ENCODE measurements at places on chromosomes 2 and 18.

DNA sequence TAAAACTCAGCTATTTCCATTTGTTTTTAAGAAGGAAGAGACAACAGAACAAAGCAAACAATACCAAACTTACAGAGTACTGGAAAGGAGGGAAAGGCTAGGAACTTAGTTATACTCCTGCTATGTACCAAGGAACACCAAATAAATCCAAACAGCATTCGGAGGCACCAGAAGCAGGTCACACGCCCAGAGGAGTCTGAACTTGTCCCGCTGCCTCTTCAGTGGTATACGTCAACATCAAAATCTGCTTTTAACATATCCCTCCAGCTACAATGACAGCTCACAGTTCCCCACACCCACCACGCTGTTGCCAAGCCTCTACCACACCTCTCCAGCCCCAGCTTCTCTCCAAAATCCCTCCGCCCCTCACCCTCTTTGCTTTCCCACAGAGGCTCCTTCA is 17.3 kb downstream of the C2orf76 start:
- no peak for DNase-seq

DNA sequence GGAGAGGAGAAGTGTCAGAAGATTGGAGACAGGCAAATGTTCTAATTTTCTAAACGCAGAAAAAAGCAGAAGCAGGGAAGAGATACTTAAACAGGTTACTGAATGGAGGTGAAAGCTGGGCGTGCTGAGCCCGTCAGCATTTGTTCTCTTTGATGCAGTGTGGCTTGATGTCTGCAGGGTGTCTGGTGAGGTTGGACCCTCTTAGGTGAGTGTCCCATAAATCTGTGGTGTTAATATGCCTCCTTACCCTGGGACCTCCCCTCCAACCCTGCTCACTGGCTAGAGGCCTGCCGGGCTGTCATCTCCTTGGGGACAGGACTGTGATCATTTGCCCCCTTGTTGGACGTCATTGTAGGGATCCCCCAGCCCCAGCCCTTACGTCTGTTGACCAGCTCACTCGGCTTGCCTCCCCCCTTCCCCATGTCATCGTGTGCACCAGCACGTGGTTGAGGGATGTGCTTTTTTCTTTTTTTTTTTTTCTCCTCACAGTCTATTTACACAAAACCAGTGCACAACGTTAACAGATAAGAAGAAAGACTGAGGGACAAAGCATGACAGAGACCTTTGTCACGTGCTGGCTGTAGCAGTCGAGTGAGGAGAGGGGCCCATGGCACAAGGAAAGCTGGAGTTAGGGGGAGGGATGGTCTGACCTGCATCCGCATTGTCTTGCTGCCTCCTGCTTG is 56.4 kb downstream of the NCK2 start:
- DNase-seq, result no peak

DNA sequence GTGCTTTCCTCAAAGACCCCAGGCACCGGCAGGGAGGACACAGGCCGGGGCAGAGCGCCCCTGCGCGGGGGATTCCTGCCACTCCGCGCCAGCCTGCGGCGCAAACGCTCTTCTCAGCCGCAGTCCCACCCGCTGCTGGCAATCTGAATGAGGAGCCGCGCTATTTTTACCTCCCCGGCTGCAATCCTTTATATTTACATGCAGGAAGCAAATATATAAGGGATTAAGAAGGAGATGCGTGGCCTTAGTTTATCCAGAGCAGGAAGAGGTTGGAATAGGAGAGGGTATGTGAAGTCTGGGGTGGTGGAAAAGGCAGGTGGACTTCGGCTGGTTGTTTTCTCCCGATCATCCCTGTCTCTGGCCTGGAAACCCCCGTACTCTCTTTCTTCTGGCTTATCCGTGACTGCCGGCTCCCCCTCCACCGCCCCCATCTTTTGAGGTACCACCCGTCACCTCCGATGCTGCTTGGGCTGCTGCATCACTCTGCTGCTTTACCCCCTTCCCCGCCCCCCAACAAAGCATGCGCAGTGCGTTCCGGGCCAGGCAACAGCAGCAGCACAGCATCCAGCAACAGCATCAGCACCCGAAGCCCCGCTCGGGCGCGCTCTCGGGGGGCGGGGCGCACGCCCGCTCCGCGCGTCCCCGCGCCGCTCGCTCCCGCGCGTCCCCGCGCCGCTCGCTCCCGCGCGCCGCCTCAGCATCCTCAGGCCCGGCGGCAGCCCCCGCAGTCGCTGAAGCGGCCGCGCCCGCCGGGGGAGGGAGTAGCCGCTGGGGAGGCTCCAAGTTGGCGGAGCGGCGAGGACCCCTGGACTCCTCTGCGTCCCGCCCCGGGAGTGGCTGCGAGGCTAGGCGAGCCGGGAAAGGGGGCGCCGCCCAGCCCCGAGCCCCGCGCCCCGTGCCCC is at the start of gene ADAM23:
Gene ADAM23 (plus strand): TSS at position 700 of the 902 bp plus-strand sequence. CDS start 335 bp downstream, outside the sequence.
- peak; percentile 77 for DNase-seq

GRCh38 chr2:1049691-1050090 is 99.0 kb downstream of the SNTG2 start:
- DNase-seq, result no peak

DNA sequence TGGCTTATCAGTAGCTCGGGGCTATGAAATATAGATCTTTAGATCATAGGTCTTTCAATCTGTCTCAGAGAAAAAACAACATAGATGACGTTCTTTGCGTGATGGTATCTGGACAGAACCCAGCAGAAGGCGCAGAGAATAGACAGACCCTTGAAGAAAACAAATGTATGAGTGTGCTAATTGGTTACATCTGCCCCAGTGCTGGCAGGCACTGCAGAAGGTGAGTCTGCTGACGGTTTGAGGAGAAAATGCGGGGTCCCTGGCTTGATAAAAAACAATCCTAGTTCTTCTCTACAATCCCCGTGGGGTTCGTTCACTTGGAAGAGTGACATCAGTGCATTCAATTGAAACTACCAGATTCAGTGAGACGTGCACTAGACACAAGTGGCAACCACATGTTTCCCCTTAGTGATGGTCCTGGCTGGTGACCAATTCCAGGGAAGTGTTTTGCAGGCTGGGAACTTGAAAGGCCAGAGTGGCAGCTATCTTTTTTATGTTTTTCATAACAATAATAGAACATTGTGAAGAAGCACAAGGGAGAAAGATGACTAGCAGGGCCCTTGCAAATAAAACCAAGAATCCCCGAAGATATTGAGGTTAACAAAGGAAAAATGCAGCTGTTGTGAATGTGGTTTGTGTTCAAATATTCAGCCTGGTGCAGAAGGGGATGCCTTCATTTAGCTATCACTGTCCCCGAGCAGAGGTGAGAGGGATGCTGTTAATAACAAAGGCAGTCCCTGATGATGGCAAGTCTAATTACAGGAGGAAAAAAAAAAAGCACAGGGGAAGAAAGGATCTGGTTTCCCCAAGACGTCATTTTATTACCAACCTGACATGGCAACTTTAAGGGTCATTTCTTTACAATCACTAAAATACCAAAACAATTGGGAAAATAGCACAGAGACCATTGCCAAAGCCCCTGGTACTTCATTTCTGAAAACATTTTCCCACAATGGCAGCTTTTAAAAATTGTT is 337.6 kb upstream of the FIGN start:
- no peak for DNase-seq

GRCh38 chr2:74045454-74045853 is 60.7 kb downstream of the TET3 start:
- DNase-seq, result no peak

DNA sequence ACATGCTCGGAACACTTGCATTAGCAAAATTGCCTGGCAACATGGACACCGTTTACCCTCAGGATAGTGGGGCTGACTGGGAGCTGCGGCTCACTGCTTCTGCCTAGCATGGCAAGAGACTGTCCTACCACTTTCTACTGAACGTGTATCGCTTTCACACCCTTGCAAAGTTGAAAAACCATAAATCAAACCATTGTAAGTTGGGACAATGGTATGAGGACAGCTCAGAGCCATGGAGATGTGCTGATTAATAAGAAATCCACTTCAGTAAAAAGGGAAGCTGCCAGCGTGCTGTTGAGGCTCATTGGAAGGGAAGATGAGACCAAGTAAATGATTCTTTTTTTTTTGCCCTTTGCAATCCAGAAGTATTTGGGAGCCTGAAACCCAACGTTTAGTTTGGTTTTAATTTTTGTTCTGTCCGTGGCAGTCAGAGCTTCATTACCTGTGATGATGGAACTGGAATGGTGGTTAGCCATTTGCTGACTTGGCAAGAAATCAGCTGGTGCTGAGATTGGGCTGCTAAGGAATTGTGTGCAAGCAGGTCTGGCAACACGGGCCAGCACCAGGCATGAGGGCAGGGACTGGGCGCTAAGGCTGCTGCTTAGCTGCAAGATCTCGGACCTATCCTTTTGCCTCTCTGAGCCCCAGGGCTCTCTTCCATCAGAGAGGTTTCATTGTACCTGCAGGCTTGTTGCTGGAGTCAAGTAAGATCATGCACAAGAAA is 75.5 kb upstream of the HS6ST1 start:
- DNase-seq, result peak; percentile 3

DNA sequence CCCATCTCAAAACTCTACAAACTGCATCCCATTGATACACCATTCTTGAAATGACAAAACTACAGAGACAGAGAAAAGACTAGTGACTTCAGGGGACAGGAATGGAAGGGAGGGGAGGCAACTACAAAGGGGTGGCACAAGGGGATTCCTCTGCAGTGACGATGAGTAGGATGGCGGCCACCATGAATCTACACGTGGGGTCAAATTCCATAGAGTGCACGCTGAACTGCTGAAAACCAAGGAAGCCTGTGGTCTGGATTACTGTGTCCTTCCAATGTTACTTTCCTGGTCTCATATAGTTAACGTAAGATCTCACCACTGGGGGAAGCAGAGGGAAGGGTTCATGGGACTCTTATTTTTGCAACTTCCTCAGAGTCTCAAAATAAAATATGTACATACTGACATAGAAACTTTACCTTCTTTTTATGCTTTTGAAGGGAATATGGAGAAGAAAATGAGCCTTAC is 23.6 kb downstream of the COX7A2L start:
- DNase-seq, result no peak

DNA sequence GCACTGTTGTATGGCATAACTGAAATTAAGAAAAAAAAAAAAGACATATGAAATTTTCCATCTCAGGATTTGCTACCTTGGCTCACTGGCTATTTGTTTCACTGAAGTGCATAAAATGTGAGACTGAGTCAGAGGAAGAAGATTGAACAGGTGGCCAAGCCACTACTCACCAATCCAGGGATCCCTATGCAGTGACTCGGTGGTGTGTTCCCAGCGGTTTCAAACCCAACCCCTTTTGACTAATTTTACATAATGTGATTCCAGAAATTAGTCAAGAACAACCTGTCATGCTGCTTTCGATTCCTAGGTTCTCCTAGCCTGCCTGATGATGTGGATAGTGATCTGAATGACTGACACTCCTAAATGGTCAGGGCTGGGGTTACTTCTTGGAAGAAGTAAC is 77.3 kb downstream of the KLHL14 start:
- no peak for DNase-seq

DNA sequence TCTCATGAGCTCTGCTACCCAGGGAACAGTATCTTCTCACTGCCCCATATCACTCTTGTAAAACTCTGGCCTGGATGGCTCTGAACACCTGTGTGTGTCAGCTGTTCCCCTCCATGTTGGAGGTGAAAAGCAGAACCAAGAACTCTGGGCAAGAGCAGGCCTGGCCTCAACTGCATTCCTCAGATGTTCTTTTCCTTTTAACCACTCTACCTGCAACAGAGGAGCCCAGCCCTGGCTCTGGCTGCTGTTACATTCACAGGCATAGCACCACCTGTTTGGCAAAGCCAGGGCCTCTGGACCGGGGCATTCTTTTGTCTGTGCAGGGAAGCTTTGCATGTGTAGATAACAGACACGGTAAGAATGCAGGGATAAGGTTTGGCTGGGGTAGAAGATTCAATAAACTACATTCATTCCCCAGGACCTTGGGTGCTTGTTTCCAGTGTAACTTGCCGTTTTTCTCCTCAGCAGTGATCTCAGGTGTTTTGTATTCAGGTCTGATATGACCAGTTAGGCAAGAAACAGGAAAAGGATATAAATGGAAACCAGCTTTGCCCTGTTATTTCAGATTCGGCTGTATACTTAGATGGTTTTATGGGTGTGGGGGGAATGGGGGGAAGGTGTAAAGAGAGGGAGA is 95.1 kb downstream of the SPTBN1 start:
- no peak for DNase-seq

DNA sequence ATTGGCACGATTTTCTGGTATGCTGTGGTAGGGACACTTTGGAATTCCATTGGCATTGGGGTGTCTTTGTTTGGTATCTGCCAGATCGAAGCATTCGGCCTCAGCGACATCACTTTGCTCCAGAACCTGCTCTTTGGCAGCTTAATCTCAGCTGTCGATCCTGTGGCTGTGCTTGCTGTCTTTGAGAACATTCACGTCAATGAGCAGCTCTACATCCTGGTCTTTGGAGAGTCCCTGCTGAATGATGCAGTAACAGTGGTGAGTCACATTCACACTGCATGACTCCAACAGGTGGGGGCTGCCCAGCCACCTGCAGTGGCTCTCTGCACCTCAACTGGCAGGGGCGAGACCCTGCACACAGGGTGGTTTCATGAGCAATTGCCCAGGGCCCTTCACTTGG is 38.4 kb downstream of the SLC9A2 start:
- DNase-seq, result no peak

DNA sequence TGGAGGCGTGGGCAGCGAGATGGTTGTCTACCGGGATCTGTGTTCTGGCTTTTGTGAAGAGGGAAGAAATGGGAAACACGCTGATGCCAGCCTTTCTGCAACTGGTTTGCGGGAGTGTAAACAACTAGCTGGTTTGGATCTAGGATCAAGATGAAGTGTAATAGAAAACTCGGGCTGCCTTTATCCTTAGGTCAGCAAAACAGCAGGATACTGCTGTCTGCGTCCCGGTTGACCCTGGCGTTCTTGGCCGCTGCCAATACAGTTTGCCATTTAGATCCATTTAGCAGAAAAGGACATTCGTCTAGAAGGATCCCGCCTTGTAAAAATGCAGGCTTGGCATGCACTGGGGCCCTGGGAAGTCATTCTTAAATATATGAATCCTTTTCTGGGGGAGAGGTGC is 42.0 kb downstream of the RAB31 start:
- no peak for DNase-seq

GRCh38 chr2:195820373-195820772 is 163.3 kb downstream of the SLC39A10 start:
- DNase-seq, result no peak

DNA sequence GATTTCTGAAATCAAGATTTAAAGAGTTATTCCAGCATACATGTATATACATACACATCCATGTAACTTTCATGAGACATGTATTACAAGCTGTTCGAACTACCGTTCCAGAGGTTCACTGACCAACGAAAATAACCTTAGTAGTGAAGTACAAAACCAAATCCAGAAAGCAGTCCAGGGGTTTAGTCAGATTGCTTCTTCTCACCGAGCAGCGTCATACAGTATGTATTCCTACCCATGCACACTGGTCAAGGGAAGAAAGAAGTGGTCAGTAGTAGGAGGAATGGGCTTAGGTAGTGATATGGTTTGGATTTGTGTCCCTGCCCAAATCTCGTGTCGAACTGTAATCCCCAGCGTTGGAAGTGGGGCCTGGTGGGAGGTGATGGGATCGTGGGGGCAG is 45.3 kb downstream of the E2F6 start:
- DNase-seq, result no peak

DNA sequence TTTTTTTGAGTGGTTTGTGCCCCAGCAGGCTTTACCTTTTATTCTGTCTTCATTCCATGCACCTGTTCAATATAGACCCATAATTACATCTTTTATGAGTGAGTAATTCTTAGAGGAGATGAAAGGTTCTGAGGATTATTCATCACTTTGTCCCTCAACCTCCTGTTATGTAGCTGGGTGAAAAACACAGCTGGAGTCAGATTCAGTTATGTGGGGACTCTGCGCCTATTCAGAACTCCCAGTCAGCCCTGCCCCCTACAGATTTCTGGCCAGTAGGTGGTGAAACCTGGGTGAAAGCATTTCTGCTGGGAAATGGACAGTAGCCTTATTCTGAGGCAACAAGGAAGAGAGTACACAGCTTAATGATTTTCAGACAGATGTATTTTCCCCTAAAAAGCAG is 107.8 kb downstream of the MGAT5 start:
- DNase-seq, result no peak
